ENCODE measurements at places on chromosomes 13 and 19. TPM values are rescaled to one million over a fixed set of nuclear protein-coding genes. Genes with fewer than 3 reads are reported as not detected.

DNA sequence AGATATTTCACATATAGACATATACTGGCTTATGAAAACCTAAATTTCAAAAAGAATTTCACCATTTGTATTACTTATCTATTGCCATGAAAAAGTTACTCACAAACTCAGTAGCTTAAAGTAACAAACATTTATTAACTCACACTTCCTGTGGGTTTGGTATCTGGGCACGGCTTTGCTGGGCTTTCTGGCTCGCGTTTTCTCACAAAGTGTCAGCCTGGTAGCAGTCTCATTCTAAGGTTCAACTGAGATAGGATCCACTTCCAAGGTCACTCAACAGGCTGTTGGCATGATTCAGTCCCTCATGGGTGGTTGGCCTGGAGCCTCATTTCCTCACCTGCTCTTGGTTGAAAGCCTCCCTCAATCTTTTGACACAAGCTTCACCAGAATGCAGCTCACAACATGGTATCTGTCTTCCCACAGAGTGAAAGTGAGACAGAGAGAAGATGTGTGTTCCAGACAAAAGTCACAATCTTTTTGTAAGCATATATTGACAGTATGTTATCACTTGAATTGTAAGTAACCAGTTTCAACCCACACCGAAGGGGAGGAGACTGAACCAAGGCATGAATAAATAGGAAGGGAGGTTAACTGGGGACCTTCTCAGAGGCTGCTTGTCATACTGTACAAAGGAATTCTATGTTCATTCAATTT is 1065.8 kb upstream of the SPRY2 start:
- no peak for DNase-seq

DNA sequence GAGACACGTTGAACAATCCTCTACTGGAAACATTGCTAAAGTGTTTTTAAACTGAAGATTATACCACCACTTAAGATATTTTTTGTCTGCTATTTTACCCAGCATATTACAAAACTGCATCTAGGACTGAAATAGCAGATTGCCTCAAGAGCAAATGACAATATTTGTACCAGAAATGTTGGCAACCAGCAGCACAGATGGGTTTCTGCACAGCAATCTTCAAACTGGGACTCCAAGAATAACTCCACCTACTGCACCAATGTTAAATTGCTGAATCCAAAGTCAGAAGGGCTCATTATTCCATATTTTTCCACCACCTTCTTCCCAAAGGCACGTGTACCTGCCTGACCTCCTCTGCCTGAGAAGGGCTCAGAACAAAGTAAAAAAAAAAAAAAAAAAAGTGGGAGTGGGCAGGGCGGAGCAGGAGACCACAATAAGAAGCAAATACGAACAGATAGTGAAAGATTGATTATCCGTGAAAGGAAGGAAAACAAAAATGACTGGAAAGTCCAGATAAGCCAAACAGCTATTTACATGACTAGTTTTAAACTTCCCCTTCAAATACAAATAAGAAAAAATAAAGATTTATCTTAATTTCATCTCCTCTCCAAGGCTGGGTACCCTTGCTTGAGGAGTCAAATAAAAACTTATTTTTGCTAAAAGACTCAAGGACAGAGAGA is 79.4 kb downstream of the FOXO1 start:
- no peak for DNase-seq

DNA sequence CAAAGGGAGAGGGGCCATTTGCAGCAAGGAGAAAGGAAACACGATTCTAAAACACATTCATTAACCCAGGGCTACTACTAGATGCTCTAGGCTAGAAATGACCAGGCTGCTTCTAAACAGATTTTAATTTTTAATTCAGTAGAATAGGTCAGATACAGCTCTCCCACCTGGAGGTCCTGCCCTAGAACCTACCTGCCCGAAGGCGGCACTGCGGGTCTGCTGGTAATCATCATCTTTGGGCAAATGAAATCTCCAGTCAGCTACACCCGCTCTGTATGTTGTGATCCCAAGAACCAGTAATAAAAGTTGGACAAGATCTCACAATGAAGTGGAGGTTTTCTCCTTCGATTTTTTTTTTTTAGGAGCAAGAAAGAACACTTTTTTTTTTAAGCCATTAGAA is 345.3 kb downstream of the ENOX1 start:
- DNase-seq = no peak

- DNase-seq = no peak
Observed at GRCh38 chr13:51637852-51638215, 53.6 kb downstream of the WDFY2 start.

The ADAMTS10 gene
- 6.1 TPM for total RNA-seq

The NLRP5 gene
- total RNA-seq = not detected

The PRSS57 gene
- total RNA-seq = not detected
